ENCODE measurements at places on chromosomes 16 and 17.

DNA sequence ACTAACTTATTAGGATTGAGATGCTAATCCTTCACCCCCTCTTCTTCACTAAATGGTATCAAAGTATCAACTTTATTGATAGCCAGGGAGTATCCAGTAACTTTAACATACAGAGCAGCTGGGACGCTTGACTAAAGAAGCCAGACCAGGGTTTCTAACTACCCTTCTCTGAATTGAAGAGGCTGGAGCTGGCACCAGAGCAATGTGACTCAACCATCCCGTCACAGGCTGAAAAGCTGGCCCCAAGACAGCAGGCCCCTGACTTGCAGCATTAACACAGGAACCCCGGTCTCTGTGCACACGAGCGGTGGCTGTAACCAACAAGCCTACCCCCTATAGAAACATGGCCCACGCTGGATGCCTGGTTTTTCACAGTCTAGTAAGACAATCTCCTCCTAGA is 59.8 kb downstream of the ANKFN1 start:
- no peak for DNase-seq

DNA sequence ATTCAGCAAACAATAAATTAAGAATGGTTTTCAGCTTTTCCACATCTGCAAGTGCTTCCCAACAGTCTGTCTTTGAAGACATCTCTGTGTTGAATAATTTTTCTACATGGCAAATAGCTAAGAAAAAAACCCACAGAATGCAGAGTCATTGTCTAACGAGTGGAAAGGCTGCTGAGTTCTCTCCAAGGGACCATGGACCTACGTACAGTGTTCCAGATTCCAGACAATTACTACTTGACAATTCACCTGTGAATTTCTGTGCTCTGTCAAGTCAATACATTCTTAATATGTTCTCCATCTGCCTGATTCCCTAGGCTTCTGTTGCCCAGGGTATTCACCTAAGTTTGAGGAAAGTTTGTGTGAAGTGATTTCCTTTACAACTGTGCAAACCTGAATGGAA is 83.8 kb upstream of the CA10 start:
- DNase-seq: no peak

DNA sequence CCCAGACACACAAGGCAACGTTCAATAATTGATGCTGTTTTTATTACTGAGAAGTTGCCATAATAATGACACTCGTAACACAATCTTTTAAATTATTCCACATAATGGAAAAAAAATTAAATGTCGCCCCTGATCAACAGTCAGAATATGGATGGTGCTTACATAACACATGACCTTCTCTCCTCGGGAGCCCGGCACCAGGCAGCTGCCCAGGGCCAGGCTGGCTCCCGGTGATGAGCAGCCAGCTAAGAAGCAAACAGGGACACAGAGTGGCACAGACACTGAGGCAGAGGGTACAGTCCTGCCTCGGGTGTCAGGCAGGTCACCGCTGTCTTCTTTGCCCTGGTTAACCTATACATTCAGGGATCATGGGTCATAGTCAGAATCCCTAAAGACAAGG is 137.9 kb downstream of the SLC39A11 start:
- DNase-seq: no peak

GRCh38 chr17:39365242-39365641 is 36.2 kb downstream of the FBXL20 start:
- DNase-seq: no peak

- DNase-seq: no peak
Observed at GRCh38 chr16:89586853-89587252, 11.3 kb downstream of the CPNE7 start.

DNA sequence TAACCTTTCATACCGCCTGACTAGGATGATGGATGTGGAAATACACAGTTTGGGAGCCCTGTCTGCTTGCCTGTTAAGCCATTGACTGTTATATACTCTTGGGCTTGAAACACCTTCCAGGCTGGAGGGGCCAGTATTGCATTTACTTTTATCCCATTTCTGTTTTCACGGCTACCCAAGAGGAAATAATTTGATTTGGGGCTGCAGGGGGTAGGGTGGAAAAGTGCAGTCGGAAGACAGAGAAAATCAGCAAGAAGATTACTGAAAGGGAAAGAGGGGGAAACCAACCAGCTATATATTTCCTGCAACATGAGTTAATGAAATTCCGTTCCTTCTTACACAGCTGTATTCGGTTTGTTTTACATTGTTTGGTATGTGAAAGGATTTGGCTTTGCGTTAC is 202.5 kb downstream of the CDH13 start:
- DNase-seq: no peak

DNA sequence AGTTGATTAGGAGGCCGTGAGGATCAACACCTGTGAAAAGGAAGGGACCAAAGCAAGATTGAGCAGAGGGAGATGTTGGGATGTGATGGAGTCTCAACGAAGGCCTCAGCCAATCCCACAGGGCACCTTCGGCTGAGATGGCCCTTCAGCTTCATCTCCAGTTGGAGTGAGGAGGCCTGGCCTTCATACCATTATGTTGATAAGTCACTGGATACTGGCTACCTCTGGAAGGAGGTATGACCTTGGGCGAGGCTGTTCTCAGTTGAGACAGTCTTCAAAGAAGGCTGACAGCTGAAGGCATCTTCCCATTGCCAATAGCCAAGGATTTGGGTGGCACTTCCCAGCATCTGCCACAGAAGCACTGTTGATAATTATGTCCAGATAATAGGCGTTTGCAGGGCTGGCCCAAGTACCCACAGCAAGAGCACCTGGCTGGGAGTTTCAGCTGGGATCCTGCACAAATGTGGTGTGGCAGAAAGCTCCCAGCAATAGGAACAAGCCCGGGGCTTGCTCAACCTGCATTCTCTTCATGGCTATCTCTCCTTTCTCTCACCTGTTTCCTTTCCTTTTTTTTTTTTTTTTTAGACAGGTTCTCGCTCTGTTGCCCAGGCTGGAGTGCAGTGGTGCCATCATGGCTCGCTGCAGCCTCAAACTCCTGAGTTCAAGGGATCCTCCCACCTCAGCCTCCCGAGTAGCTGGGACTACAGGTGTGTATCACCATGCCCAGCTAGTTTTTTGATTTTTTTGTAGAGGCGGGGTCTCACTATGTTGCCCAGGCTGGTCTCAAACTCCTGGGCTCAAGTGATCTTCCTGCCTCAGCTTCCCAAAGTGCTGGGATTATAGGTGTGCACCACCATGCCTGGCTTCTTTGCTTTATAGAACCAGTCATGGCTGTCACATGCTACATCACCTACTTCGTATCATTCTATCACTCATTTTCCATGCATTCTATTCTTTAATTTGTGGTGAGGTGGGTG is 18.2 kb upstream of the MAP3K14 start:
- no peak for DNase-seq

- DNase-seq: no peak
Observed at GRCh38 chr17:16286947-16287562, 66.2 kb downstream of the CENPV start.

DNA sequence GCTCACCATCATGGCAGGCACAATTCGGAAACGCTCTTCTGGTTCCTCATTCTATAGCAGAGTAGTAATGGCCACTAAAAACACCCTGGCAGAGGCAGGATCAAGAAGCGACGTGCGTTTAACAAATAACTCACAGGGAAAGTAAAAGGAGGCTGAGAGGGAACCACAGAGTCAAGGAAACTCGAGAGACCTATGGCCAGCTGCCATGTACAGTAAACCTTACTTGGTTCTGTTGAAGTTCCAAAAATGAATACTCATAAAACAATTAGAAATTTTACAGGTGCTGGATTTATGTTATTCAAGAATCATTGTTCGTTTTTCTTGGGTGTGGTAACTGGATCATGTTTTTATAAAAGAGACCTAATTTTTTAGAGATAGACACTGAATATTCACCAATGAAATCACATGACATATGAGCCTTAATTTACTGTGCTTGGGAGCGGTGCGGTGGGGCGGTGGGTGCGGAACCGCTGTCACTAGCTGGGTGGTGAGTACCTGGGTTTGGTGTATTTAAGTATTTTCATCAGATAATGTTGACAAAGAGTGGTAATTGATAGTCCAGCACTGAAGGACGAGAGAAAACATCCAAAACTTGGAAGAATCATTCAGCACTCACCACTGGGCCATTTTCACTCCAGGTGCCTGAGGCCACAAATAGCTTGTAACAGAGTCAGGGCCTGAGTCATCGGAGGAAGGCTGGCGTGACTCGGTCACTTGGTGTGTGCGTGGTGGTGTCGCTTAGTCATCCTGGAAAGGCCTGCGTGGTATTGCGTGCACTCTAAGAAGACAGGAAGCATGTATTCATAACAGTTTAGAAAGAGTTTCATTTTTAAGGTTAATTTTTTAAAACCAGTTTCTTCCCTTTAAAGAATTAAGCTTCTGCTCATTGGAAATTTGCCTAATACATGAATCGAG is 135.4 kb upstream of the CHMP6 start:
- no peak for DNase-seq

DNA sequence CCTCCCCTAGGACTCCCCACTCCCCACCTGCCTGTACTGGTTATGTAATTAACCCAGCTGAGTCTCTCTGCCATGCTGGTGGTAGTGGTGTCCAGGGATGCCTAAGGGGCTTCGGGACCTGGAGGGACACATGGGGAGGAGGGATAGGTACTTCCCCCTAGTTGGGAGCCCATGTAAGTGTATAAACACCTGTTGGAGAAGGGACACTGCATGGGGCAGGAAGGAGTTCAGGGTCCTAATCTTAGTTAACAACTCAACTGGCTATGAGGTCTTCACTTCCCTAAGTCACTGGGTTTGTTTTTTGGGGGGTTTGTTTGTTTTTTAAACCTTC is 1.3 kb downstream of the RASL10B start:
- DNase-seq: no peak

DNA sequence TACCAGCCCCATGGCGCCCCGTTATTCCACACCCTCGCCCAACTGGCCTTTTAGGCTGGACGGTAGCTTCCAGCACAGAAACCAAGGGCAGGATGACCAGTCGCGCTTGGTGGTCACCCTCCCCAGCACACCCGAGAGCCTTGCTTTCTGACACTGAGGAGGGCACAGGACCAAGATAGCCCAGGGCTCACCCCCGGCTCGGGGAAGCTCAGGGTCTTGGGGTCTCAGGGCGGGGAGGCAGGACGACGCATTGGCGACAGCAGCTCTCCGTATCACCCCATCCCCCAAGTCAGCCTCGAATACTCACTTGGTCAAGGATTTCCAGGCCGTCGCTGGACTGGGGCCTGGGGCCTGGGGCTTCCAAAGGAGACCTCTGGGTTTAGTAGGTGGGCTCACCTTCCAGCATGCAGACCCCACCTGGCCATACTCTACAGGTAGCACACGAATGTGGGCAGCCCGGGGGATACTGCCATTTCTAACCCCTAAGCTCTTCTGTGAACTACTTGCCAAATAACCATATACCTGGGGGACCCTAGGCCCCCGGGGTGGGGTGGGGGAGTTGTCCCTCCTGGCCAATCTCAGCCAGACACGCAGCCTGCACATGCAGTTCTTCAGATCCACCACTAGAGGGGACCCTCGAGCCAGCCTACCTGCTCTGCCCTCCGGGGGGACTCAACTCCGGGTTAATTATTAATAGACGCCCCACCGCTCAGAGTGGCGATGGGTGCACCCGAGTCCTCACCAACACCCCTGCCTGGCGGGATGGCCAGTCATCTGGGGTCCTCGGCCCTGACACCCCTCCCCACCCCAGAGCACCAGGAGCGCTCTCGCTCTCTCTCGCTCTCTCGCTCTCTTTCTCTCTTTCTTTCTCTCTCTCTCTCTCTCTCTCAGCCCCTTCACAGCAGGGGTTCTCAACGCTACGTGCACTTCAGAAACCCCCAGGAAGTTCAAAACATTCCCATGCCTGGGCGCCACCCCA is 30.0 kb downstream of the TBC1D16 start:
- DNase-seq: peak; percentile 29

DNA sequence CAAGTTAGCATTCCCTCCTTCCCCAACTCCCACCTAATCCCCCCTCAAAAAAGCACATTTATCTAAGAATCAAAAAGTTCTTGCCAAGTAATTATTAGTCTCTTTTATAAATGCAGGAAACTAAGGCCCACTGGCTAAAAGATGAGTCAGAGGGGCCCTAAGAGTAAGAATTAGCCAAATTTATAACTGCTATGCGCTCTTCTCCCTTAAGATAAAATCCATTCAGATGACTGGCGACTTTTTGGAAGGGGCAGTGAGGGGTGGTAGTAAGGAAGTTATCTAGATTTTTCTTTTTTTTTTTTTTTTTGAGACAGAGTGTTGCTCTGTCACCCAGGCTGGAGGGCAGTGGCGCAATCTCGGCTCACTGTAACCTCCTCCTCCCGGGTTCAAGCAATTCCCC is 17.1 kb downstream of the ZNF652 start:
- DNase-seq: no peak

DNA sequence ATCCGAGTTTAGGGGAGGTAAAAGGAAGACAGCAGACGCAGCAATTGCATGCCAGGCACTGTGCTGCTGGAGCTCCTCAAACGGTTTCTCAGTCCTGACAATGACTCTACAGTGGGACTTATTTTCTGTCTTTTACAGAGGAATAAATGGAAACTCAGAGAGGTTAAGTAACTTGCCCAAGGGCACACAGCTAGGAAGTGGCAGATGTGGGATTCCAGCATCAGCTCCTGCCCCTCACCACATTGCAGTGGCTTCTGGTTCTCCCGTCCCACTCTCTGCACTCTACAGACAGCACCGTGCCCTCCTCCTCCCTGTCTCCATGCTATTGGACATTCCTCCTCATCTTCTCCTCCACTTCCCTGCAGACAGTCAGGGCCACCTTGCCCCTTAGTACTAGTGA is 74.2 kb upstream of the KSR1 start:
- no peak for DNase-seq

DNA sequence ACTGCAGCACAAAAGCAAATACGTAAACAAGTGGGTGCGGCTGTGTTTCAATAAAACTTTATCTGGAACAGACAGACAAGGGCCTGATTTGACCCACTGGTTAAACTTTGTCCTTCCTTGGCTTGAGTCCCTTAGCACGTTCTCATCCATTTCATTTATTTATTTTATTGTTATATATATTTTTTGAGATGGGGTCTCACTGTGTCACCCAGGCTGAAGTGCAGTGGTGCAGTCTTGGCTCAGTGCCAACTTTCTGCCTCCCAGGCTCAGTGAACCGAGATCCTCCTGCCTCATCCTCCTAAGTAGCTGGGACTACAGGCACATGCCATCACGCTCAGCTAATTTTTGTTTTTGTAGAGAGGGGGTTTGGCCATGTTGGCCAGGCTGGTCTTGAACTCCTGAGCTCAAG is 64.3 kb downstream of the MYH11 start:
- DNase-seq: no peak

GRCh38 chr17:8994319-8994718 is 27.0 kb upstream of the NTN1 start:
- peak; percentile 29 for DNase-seq

All from NCI-H1105 (cell line).